ENCODE measurements at places on chromosomes 5 and 9.

DNA sequence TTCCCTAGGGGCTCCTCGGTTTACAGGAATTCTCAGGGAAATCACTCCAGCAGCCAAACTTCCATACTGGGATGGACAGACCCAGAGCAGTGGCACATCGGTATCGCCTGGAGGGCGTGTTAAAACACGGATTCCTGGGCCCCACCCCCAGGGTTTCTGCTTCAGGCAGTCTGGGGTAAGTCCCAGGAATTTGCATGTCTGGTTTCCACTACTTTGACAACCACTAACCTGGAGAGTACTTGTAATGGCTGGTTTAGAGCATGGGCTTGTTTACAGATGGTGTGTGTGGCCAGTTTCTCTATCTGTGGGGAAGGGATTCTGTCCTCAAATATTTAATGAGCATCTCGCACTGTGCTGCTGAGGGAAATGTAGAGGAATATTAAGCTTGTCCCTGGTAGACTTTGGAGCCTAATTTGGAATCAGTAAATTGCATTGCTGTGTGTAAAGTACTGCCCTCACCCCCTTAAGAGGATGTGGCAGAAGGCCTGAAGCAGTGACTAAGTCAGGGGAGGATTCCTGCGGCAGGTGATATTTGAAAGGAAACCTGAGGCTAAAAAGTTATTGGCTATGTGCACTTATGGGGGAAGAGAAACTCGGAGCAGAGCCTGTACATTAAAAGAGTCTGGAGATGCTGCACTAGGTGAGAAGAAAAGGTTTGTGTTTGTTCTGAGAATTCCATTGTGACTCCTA is 18.6 kb upstream of the TJP2 start:
- DNase-seq = peak; percentile 72

DNA sequence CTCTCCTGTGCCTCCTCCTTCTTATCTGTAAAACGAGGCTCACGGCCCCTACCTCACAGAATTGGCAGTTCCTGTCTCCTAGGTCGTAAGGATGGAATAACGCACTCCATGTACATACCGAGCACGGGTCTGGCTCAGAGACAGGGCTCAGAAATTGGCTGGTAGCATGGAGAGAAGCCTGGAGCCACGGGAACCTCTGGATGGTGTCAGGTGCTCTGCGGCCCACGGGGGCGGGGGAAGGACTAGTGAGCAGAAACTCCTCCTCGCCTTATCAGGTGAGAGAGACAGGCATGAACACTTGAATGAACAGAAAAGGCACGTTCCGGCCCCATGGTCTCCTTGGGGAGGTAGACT is 15.4 kb upstream of the C5orf47 start:
- peak; percentile 39 for DNase-seq

- DNase-seq = peak; percentile 91
Observed at GRCh38 chr5:91556-92263, at the start of gene PLEKHG4B. PLEKHG4B (plus strand) TSS chr5:92168; CDS start chr5:92232, 64 bp downstream.

GRCh38 chr9:22813529-22813928 is 366.9 kb downstream of the DMRTA1 start:
- no peak for DNase-seq

DNA sequence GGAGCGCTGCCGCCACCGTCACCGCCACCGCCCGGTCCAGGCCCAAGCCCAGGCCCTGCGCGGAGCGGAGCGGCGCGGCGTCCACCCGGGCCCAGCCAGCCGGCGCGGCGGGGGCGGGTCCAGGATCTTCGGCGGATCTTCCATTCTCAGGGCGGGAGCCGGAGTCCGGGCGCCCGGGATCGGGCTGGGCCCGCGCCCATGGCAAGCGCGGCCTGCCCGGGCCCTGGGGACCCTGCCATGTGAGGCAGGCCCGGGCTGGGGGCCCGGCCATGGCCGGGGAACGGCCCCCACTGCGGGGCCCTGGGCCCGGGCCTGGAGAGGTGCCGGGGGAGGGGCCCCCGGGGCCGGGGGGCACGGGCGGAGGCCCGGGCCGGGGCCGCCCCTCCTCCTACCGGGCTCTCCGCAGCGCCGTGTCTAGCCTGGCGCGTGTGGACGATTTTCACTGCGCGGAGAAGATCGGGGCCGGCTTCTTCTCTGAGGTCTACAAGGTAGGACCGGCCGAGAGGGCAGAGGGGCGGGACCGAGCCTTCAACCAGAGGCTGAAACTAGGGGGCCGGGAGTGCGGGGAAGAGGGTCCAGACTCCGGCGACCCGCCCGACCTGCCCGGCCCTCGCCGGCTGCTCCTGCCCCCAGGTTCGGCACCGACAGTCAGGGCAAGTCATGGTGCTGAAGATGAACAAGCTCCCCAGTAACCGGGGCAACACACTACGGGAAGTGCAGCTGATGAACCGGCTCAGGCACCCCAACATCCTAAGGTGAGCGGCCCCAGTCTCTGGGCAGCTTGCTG is 482 bp downstream of the TESK1 start:
- peak; percentile 48 for DNase-seq

- DNase-seq = no peak
Observed at GRCh38 chr9:127059765-127060361, 62.6 kb downstream of the ANGPTL2 start.

DNA sequence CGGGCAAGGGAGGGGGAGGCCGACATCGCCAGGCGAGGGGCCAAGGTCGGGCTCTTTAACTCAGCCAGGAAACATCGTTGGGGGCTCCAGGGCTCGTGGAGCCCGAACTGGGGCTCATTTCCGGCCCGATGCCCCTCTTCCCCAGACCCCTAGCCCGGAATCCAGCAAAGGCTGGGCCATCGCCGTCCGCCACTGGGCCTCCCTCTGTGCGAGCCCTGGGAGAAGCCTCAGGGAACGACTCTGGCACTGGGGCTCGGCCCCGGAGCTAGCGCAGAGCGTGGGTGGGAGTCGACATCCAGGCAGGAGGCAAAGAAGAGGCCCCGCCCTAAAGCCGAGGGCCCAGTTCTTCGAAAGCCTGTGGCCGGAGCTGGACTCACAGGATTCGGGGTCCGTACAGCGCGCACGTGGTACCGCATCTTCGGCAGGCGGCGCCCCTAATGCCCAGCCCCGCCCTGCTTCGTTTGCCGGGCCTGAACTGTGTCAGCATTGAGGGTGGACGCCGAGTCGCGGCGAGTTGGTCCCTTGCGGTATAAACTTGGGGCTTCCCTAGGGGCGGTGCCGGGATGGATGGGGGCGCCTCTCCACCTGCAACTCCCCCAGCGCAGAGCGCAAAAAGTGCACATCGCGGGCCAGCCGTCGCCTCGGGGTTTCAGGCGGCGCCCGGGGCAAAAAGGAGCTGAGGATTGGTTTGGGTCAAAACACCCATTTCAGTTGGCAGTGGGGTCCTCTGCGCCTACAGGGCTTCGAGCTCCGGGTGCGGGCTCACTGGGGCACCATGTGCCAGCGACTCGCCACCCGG is 3.6 kb upstream of the PAX5 start:
- DNase-seq = peak; percentile 67

DNA sequence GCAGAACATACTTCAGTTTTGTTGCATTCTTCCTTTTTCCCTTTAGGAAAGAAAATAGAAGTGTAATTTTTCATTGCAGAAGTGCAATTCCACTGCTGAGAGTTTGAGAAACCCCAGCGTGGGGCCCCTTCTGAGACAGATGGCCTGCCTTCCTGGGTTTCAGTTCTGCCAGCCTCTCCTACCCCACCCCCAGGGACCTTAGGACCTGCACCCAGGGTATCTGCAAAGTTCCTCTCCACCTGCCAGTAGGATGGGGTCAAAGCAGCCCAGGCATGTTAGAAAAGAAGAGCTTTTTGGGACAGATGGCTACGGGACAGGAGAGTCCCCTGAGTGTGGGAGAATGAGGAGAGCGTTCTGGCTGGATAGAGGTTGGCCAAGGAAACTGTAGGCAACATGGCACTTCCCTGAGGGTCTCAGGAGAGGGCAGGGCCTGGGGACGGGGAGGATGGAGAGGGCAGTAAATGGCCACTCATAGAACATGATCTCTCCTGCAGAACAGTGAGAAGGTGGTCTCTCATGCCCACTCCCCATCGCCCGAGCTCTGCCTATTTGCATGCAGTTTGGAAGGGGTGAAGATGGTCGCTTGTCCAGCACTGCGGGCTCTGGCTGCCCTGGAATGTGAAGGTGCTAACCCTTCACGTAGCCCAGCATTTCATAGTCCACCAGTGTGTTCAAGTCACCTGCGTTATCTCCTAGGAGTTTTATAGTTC is at the start of gene TIFAB:
Gene TIFAB (minus strand): TSS at position 31 of the 710 bp plus-strand sequence. CDS start 2,412 bp downstream, outside the sequence.
- peak; percentile 1 for DNase-seq

DNA sequence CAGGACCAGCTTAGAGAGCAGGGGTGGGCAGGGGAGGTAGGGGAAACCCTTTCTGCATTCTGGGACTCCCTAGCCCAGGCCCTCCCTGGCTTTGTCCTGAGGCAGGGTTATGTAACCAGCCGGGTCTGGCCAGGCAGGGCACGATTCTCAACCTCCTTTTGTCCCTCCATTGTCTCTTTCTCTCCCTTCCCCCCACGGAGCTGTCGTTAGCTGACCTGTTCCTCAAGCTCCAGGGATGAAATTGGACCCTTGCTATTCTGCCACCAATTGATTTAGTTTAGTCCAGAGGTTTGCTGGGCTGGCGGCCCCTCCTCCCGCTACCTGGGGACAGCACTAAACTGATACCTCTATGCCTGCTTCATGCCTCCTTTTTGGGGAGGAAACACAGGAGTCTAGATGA is 9.4 kb upstream of the NDST1 start:
- DNase-seq = peak; percentile 58

DNA sequence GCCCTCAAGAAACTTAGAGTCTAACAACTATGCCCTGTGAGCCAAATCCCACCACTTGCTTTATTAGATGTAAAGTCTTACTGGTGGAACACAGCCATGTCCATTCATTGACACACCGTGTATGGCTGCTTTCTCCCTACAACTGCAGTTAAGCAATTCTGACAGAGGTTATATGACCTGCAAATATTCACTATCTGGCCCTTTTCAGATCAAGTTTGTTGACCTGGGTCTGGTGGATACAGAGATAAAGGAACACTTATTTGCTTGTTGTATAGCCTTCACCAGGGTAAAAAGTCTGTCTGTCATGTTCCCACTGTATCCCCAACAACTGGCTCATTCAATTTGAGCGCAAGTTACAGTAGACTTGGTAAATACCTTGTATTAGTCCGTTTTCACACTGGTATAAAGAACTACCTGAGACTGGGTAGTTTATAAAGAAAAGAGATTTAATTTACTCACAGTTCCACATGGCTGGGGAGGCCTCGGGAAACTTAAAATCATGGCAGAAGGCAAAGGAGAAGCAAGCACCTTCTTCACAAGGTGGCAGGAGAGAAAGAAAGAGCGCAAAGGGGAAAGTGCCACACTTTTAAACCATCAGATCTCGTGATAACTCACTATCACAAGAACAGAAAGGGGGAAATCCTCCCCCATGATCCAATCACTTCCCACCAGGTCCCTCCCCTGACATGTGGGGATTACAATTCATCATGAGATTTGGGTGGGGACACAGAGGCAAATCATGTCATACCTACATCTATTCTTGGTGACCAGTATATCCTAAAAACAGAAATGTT is 27.9 kb downstream of the DEPDC1B start:
- no peak for DNase-seq

- DNase-seq = no peak
Observed at GRCh38 chr5:38339446-38339845, 81.1 kb downstream of the EGFLAM start.

GRCh38 chr9:95512709-95513095 is 4.1 kb downstream of the PTCH1 start:
- no peak for DNase-seq

- DNase-seq = no peak
Observed at GRCh38 chr9:107710953-107711352, 221.4 kb upstream of the KLF4 start.

DNA sequence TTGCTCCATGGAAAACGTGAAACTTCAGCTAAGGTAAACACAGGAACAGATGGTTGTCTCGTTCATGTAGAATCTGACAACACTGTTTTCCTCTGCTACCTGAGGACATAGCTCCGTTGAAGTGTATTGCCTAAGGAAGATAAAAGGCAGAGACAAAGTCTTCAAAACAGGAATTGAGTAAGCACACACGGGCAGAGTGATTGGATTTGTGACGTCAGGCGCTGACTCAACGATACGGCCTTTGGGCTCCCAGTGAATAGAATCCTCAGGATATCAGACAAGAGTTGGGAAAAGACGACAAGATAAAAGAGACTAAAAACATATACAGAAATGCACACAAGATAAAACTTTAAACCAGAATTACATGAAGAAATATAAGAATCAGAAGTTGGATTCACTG is 787.1 kb upstream of the CTNND2 start:
- DNase-seq = no peak

DNA sequence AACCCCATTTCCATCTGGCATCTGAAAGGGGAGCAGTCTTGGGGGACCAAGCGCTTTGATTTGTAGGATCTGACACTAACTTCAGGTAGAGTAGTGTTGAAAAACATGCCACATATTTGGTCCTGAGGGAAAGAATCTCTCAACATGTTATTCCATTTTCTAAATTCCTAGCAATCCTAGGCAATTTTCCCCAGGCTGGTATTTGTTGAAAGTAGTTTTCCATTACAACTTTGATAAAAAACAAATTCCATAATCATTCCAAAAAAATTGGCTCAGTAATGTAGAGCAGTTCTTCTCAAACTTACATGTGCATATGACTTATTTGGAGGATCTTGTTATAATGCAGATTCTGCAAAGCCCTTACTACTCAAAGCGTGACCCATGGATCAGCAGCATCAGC is 477.9 kb downstream of the ACTL7B start:
- DNase-seq = no peak

DNA sequence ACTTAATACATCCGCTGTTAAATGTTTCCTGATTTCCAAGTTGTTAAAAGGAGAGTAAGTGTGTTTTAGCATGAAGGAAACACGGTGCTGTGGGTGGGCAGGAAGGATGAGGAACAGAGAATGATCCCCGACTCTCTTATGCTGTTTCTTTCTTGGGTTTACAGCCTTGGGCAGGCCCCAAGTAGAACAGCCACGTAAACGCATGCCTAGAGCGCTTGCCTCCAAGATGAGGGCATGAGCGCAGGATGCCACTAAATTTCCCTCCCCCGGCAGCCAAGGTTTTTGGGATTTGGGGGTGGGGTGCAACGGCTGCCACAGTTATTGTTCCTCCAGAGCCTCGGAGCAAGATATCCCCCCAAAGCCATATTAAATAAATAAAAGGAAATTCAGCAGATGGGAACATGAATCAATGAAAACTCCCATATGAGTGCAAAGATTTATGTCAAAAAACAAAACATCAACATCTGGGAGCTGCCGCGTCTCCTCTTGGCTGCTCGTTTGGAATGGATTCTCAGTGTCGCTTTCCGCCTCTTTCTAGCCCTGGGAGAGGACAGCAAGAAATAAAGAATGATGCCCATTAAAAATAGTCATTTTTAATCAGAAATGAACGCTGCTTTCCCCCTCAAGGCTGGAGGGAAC is 10.0 kb upstream of the DELE1 start:
- DNase-seq = no peak

GRCh38 chr5:136011414-136012001 is 17.3 kb upstream of the TGFBI start:
- DNase-seq = no peak
